NCI-H510A (cell line): ENCODE measurements at places on chromosomes 3 and 15.
A peak's percentile ranks its signal among the peaks of the same experiment; 100 is the strongest.

GRCh38 chr3:36906504-36907149 lies 38.2 kb downstream of the TRANK1 start:
- DNase-seq: no peak

GRCh38 chr15:31274496-31275330 lies 51.9 kb upstream of the KLF13 start:
- DNase-seq: no peak

DNA sequence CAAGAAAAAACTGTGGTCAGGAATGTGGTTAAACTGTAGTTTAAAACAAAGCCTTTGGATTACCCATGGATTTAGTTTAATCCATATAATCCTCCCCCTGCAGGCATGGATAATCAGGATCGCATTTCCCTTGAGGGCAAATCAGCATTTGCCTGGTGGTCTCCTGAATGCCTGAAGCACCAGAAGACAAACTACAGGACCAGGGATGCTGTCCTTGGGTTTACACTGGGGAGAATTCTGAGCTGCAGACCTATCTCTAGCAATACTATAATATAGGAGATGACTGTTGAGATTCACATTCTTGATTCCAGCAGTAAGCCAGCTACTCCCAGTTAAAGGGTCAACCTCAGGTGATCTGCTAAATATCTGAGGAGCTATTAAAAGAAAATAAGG lies 10.6 kb downstream of the PIK3CB start:
- DNase-seq: no peak

DNA sequence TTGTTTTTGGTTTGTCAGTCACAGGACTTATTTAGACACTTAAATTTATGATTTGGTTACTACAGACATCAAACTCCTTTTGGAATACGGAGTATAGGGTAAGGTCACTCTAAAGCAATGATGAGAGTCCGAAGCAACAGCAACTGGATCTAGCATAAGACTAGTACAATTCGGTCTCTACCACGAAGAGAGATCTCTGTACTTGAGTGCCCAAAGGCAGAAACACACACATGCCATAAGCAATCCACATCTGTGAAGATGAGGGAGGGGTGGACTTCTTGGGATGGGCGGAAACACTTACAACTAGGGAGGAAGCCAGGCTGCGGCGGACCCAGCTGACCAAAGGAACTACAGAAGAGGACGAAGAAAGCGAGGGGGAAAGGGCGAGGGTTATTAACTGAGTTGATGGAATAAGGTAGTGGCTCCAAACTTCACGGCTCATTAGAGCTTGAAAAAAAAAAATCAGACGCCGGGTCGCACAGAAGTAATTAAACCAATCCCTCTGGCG lies 595 bp downstream of the DPH6 start:
- no peak for DNase-seq

DNA sequence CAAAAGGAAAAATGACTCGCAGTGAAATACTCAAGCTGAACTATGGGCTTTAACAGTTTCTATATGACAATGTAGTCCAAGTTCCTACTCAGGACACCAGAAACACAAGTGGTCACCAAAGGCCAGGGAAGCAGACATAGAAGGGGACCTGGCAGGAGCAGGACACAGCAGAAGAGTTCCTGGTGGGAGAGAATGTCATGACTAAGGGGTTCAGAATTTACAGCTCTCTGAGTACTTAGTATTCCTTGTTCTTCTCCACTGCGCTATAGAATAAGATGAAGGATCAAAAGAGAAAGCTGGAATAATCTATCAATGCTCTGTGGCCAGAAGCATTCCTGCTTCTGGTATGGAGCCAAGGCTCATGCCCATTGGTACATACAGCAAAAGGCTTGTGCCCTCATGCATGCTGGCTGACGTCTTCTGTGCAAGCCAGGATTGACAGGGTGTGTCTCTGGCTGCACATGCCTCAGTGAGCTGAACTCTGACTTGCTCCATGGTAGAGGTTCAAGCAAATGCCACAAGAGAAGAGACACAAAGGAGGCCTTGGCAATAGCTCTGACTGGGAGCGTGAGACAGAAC lies 128.7 kb upstream of the SLC2A2 start:
- DNase-seq: no peak

DNA sequence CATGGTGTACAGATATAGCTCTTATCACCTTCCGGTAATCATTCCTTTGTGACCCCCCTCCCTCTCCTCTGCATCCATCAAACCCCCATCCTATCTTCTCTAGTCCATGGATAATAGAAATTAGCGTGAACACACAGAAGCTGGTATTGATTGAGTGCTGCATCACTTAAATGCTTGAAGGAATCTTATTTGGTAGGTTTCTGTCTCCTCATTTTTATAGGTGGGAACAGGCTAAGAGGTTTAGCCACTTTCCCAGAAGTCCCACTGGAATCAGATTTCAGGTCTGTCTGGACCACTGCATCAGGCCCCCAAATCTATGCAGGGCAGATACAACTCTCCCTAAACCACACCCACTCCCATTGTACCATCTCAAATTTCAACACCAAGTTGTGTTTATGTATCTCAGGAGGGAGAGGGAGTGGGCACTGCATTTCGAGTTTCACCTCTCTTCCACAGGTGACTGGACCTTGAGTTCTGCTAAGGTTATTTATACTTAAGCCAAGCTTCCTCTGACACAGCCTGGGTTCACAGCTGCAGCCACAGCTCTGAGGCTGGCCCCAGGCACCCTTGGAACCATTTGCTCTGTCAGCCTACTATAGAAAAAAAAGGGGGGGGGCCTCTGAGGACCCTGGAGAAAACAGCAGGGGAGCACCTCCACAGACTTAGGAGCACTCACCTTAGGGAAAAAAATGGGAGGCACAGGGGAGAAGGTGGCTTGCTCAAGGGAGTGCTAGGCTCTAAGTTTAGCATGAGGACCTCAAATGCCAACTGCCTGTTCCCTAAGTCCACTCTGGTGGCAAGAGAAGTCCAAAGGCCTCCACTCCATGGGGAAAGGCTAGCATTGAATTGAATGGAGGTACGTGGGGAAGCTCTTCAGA lies 2.1 kb upstream of the NMB start:
- DNase-seq: no peak

- no peak for DNase-seq
Measured at GRCh38 chr3:180185650-180186049, 148.9 kb upstream of the PEX5L start.

DNA sequence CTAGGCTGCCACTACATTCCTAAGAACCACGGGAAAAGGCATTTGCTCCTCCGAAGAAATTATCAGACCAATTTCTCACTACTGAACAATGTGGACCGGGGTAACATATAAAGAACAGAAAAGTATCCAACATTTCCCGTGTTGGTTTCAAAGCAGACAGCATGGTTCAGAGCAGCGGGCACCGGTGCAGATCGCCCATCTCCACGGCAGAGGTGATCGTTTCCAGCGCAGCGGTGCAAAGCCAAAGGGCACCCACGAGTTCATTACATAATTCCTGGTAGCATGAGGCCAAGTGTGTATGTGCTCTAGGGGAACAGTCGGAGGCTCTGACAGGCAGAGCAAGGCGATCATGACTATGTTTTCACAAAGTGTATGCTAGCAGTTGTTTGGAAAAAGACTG lies 13.2 kb downstream of the GRK7 start:
- DNase-seq: no peak

GRCh38 chr3:28317438-28318022 lies 31.0 kb upstream of the ZCWPW2 start:
- DNase-seq: no peak

DNA sequence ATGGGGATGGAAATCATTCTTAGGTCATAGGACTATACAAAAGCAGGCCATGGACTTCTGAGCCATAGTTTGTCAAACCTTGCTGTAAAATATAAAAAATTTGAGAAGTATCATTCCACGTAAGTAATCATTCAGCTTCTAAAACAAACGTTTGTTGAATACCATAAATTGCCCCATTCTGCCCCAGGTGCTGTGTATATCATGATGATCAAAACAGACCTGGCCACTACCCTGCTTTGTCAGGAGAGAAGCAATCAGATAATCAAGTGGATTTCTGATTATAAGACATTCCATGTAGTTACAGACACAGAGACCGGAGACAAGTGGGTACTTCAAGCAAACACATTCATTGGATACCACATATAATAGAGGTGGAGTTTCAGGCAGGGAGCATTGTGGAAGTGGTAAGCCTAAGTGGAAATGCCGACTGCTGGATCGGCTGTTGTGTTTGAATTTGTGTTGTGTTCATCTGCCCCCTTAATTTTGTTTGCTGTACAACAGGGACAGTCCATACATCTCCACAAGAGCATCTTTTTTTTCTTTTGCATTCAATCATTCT lies 61.7 kb downstream of the TGFBR2 start:
- no peak for DNase-seq

- DNase-seq: no peak
Measured at GRCh38 chr3:151919030-151919328, 45.5 kb downstream of the SUCNR1 start.

- DNase-seq: peak; percentile 48
Measured at GRCh38 chr3:177300039-177300833, 103.0 kb upstream of the TBL1XR1 start.

DNA sequence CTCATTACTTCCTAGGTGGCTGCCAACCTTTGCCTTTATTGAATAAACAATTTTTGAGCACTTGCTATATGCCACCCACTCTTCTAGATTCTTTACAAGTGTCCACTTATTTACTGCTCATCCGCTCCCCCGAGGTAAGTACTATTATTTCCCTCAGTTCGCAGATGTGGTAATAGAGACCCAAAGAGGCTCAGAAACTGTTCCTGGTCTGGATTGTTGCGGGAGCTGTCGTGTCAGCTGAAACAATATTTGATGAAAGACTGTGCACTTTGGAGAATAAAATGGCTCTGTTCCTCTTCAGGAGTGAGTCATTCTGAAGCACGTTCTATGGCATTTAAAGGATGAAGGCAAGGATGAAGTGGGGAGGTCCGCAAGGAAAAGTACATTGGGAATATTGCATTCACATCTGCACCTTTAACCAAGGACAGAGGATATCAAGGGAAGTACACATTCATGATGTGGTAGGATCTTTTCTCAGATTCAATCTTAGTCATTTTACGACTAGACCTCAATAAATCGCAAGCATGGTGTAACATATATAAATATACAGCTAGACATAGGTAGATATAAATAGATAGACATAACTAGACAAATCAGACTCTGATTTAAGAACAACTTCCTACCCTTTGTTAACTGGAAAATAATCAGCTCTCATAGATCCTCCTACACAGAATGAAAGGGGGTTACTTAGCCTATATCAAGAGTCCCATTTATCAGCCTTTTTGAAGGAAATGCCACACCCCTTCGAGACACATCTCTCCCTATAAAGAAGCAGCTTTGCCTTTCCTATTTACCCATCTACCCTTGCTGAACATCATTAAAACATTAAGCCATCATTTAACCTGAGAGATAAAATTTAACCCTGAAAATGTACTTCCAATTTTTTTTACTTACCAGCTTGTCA lies 70.3 kb downstream of the RORA start:
- DNase-seq: no peak

- no peak for DNase-seq
Measured at GRCh38 chr3:60431599-60431958, 819.7 kb downstream of the FHIT start.

DNA sequence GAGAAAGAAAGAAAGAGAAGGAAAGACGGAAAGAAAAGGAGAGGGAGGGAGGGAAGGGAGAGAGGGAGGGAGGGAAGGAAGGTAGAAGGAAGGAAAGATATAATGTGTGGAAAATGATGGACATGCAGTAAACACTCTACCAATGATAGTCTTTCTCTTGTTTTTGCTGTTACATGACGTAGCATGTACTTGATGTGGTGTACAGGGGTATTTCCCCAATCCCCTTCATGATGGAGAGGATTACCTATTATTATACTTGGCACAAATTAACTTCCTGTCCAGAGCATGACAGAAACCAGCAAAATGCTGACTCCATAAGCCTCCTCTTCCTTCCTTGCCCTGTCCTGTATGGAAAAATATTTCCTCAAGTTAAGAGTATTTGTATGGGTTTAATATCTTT lies 124.4 kb downstream of the B3GALNT1 start:
- no peak for DNase-seq

DNA sequence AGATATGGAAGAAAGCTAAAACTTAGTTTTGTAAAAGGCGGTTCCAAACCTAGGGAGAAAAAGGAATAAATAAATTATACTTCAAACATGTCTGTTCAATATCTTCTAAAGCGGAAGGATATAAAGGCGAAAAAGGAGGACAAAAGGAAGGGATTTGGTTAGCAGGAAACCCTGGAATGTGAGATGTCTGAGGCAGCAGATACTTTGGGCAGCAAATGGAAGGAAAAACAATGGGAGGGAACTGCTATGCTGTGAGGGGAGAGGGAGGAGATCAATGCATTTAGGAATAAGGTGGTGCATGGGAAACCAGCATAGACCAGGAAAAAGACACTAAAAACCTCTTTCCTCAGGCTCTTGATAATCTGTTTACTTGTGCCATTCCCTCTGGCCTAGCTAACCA lies 120.8 kb downstream of the DNAH12 start:
- DNase-seq: no peak

GRCh38 chr3:193859195-193859594 lies 266.2 kb downstream of the OPA1 start:
- no peak for DNase-seq

GRCh38 chr3:129567176-129567705 lies 24.3 kb downstream of the H1-8 start:
- DNase-seq: no peak

DNA sequence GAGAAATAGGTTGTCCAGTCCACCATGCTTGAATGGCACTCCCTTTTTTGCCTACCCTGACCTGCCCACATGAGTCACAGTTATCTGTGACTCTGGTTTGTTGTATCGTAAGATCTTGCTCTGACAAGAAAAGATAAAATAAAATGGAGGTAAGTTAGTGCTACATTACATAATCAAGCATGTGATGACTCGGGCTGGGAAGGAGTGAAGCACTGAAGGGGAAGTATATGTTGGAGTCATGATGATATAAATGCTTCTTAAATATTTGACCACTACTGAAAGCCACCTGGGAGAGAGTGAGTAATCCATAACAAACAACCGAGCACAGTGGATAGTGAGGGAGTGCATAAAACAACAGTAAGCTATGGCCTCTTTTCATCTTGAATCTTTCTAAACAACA lies 124.4 kb downstream of the SHOX2 start:
- no peak for DNase-seq

- no peak for DNase-seq
Measured at GRCh38 chr3:187610981-187611511, 59.1 kb downstream of the SST start.

- DNase-seq: no peak
Measured at GRCh38 chr3:71546821-71547220, 36.7 kb downstream of the FOXP1 start.

GRCh38 chr15:81469154-81469553 lies 95.1 kb upstream of the TMC3 start:
- DNase-seq: no peak

DNA sequence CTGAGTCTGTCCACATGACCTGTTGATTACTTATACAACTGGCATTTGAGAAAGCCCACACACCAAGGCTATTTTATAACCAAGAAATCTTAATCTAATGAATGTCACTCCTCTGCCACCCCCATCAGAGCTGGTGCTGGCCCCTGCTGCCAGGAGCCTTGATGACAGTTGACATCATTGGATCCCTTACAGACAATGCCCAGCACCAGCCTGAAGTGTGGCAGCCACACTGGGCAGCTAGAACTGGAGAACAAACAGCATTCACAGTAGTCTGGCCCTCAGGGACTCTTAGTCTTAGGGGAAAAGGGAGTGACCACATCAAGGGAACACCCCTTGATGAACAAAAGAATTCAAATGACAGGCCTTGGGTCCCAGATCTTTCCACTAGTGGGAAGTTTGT lies 840.6 kb downstream of the EPHA3 start:
- no peak for DNase-seq
